Smooth muscle cell of the brain vasculature (primary cell): ENCODE measurements at places on chromosomes 16 and 17.

DNA sequence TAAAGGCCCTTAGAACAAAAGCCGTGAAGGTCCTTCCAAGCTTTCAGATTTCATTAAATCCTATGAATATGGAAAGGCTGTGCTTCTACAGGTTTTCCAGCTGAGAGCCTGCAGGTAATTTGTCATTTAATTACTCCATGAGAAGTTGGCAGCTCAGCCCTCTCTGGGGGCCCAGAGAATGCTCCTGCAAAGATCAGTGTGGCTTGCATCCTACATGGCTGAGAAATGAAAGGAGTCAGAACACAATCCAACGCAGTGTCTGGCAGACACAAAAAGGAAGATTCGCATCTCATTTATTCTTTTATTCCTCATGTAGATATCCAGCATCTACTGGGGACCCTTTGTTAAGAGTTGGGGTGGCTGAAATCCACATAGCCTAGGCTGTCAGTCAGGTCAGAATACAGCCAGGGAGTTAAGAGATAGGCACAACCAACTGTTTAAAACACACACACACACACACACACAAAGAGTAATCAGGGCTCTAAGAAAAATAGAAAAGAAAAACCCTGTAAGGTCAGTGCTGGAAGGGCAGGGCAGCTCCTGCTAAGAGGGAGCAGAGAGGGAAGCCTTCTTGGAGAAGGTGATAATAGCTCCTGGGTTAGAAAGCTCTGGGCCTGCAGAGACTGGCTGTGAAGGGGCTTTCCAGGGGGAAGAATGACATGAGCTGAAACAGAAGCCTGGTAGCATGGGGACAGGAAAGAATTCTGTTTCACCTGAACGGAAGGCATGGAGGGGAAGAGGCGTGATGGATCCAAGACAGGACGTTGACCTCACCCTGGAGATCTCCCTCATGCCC is 46.9 kb upstream of the WSCD1 start:
- no peak for DNase-seq

DNA sequence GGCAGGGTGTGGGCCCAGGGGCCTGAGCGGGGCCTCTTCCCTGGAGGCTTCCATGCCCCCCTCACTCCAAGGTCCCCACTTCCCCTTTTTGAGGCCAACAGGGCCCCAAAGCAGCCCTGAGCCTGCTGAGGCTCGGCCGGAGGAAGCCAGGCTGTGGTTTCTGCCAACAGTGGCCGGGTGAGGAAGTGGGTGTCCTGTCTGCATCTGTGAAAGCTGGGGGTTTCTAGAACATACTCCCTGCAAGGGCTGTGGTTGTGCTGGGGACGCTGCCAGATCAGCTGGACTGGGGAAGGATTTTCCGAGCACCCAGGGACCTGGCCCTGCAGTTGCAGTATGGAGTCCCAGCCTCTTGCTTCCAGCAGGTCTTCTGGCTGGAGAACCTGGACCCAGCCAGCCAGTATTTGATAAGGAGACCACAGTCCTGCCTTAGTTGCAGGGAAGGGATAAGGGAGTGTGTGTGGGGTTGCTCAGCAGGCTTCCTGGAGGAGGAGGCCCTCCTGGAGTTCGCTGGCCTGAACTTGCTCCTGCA is 15.7 kb downstream of the ADCY7 start:
- DNase-seq: no peak

DNA sequence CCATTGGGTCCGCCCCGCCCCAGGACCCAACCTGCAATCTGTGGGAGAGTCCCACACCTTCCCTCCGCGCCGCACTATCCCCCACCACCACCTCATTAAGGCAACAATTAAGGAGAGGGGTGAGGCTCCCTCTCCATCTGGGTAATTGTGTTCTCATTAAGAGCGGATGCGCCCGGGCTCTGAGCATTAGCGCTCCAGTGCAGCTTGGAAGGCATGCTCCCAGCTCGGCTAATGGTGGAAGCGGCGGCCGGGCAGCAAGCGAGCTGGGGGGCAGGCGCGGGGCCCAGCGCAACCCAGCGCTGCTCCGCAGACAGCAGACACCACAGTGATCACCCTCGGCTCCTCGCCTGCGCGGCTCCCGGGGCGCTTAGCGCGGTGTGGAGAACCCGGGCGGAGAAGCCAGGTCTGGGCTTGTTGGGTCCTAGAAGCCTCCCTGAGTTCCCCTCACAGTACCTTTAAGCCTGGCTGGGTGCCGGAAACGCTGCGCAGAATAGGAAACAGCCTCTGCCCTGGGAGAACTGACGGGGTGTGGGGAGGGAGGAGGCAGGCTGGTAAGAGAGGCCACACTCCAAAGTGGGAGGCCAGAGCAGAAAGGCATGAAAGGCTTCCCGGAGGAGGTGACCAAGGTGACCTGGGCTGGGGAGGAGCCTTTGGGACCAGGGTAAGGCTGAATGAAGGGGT is 6.4 kb downstream of the CBLN1 start:
- DNase-seq: no peak

DNA sequence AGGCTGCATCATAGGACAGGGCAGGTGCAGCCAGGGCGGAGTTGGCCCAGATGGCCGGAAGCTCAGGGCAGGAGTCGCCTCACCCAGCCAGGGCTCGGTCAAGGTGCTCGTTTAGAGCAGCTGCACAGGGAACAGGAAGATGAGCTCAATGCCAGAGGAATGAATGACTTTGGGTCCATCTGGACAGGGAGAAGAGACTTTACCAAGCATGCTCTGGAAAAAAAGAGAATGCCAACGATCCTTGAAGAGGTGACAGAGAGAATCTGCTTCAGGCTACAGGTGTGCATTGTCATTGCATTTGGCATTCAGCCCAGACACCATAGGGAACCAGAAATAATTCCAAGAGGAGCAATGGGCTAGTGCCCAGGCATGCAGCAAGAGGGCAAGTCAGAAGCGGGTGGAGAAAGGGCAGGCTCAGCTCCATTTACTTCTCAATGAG is 6.7 kb upstream of the MPP3 start:
- DNase-seq: no peak

DNA sequence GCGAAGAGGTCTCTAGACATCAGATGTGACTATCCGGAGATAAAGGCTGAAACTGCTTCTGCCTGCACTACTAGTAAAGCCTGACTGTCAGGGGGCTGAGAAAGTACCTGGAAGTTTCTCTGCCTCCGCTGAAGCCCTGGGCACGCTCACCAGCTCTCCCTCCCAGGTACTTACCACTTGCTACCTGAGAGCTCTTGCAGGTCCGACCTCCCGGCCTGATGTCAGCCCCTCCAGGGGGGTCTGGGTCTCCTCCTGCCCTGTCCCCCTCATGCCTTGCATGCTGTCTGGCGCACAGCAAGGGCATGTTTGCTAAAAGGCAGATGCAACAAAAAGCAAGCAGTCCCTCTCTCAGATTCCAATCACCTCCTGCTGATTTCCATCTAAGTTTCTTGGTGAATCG is 17.4 kb downstream of the ZDHHC7 start:
- DNase-seq: no peak

- DNase-seq: no peak
These were observed 19.2 kb downstream of the SDK2 start for GRCh38 chr17:73625006-73625405.

GRCh38 chr17:44266402-44267164 is 1.4 kb downstream of the SLC4A1 start:
- no peak for DNase-seq

- DNase-seq: no peak
These were observed 30.4 kb downstream of the CCDC182 start for GRCh38 chr17:57714665-57715180.

GRCh38 chr16:72924927-72925630 is 122.8 kb downstream of the ZFHX3 start:
- no peak for DNase-seq

DNA sequence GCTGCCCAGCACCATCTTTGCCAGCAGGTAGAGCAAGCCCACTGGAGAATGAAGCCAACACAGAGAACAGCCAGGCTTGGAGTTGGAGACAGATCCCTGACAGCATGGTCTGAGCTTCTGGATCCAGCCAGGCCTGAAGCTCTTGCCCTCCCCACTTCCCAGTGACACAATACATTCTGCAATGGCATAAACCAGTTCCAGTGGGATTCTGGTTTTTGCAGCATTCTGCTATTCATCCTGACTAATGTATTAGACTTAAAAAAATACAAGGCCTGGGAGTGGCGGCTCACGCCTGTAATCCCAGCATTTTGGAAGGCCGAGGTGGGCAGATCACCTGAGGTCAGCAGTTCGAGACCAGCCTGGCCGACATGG is 40.6 kb upstream of the LITAF start:
- DNase-seq: no peak

DNA sequence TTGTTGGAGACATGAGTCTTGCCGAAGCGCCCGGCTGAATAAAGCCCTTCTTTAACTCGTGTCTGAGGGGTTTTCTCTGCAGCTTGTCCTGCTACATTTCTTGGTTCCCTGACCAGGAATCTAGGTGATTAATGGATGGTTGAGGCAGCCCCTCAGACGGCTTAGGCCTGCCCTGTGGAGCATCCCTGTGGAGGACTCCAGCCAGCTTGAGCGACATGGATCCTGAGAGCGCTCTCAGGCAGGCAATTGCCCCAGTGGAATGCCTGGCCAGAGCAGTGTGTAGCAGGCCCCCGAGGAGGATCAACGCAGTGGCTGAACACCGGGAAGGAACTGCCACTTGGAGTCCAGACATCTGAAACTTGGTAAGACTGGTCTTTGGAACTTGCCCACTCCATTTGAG is 17.3 kb upstream of the ENDOV start:
- no peak for DNase-seq

DNA sequence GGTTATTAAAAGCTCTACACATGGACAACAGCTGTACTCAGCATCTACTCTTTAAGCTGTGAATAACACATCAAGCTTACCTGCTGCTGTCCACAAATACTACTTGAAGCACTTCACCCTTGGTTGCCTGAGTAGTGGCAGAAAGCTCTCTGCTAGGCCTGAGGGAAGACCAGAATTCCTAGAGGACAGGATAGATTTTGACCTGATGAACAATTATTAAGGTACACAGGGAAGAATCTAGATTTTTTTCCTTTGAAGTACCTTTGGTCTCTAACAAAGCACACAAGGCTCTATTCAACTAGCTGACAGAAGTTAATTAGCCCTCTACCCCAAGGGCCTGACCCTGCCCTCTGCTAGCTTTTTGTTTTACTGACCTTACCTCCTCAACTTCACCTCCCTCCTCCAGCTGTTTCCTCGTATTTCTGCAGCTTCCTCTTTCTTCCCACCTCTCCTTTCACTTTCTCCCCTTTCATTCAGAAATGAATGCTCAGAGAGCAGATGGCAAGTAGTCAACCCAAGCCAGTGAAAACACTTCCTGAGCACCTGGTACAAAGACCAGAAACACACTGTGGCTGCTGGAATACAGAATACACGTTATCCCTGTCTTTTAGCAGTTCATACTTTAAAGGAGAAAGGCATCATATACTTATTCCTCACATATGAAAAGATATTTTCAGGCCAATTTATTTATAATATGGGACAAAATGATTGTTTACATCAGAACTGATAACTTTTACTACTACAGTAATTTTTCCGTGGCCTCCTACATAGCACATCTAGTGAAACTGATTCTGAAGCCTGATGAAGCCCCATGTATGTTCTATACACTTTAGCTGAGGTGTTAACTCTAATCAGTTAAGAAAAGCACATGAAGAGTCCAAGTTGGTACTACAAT is 5.7 kb upstream of the VEZF1 start:
- no peak for DNase-seq

DNA sequence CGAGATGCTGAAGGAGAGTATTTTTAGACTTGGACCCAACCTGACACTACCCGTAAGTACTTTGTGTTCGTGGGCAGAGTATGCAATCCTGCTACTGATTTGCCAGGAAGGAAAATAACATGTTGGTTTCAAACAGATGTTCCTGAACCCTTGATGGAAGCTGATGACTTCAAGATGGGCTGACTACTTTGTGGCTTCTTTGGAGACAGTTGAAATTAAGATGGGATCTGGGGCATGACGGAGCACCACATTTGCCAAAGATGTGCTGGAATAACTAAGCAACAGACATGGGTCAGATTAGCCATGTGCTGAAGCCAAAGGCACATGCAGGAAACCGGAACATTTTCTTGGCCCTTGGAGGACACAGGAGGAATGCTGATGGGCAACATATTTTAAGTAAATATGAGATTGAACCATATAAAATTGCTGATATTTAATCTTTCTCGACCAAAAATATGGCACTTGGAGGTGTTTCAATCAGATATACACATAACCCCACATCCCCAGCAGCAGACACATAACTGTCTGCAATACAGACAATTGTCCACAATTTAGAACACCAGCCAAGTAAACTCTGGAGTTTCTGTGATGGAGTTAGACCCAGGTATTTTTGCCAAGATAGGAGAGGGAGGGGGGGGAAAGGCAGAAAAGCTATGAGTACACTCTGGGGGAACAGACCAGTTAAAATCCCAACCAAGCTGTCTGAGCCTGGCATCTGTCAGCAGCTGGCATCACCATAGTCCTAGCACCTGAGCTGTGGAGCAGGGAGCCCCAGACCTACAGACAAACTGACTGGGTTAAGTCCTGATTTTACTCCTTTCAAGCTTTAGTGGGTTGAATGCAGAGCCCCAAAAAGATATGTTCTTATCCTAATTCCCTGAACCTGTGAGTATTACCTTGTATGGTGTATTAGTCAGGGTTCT is 329.4 kb upstream of the CDH5 start:
- no peak for DNase-seq

DNA sequence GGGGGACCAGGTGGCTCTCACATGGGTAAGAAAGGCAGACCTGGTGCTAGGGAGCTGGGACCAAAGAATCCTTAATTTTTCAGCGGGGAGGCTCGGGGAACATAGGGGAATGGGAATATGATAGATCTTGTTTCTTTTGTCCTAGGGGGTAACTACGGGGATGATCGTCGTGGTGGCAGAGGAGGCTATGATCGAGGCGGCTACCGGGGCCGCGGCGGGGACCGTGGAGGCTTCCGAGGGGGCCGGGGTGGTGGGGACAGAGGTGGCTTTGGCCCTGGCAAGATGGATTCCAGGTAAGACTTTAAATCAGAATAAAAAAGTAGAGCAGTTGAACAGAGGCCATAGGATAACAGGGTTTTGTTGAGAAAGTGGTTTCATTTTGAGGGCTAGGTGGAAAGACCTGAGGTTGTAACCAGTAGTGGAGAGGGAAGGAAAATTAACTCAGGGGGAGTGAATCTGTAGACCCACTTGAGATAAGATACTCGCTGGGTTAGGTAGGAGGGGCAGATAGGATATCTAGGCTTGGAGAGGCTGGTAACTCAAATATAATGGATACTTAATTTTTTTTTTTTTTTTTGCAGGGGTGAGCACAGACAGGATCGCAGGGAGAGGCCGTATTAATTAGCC is 11.0 kb downstream of the FUS start:
- no peak for DNase-seq

GRCh38 chr17:82933911-82934310 is 94.1 kb upstream of the ZNF750 start:
- DNase-seq: no peak
